ENCODE measurements at places on chromosomes 7 and 10.

GRCh38 chr10:62457598-62457997 is 83.4 kb downstream of the ZNF365 start:
- no peak for DNase-seq

- DNase-seq: no peak
These were observed 8.0 kb downstream of the OR9A2 start for GRCh38 chr7:143018931-143019330.

GRCh38 chr7:7967886-7968543 is 581 bp upstream of the GLCCI1 start:
- no peak for DNase-seq

GRCh38 chr10:110524859-110525232 is 27.1 kb downstream of the DUSP5 start:
- no peak for DNase-seq

GRCh38 chr10:88992921-88993524 is 2.4 kb downstream of the FAS start:
- DNase-seq: no peak

DNA sequence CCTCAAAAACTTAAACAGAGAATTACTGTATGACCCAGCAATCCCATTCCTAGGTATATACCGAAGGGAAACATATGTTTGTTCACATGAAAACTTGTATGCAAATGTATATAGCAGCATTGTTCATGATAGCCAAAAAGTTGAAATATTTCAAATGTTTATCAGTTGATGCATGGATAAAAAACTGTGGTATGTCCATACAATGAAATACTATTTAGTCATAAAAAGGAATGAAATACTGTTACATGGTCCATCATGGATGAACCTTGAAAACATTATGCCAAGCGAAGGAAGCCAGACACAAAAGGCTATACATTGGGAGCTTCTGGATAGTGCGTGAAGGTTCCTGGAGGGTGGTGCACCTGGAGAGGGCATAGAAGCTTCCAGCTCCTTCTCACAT is 11.0 kb upstream of the TRA2A start:
- DNase-seq: no peak

DNA sequence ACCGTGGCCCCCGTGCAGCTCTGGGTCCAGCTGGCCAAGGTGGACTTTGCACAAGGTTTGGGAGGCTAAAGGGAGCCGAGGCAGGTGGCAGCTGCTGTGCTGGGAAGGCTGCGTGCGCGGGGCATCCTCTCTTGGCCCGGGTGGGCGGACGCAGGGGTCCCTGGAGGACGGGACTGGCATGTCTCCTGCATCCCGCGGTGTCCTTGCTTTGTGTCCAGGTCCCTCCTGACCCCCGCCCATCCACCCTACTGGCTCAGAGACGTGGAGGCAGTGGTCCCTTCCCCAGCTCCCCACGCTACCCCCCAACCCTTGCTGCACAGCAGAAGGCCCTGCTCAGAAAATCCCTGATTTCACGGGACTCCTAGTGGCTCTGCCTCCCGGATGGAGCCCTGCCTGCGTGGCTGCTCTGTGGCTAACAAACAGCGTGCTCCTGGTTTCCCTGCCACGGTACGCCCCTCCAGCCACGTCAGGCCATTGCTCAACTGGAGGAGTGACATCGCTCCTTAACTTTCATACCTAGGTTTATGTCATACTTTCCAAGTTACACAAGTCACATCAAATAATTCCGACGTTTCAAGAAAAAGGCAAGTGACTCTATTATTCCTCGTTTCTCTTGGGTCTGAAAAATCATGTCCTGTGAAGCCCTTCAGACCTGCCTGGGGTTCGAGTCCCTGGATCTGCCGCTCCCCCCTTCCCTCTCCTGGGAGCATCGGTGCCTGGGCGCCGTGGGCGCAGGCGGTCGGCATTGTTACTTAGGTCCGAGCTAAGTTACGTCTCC is 421.9 kb downstream of the DNAJB6 start:
- no peak for DNase-seq

GRCh38 chr7:30247541-30248401 is 36.6 kb upstream of the ZNRF2 start:
- no peak for DNase-seq

DNA sequence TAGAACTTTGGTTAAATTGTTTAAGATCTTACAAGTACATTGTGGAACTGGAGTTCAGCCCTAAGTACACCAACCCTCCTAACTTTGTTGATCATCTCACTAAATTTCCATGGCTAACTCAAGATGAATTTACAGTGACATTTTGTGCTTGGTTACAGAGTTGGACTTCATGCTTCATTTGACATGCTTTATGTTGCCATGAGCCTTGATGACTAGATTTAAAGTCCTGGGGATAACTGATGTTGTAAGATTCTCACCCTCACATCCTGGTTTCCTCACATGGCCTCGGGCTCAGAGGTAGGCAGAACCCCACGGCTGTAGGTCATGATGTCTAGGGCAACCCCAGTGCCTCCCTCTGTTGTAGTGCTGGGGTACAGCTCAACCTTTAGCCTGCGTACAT is 397.2 kb upstream of the IGFBP3 start:
- no peak for DNase-seq

Data from stimulated activated naive CD4-positive, alpha-beta T cell (primary cell).